Activated CD4-positive, CD25-positive, alpha-beta regulatory T cell treated with anti-CD3 and anti-CD28 coated beads, Interleukin-2, amount 50 U/mL, for 72 hours (primary cell): ENCODE measurements at places on chromosomes 16 and 17.

- DNase-seq, result peak; percentile 56
Observed at GRCh38 chr17:43917348-43918025, 10.2 kb upstream of the MPP2 start.

GRCh38 chr17:41717408-41718286 lies 5.5 kb downstream of the GAST start:
- DNase-seq, result no peak

- DNase-seq, result no peak
Observed at GRCh38 chr17:7959503-7960253, 27.7 kb downstream of the CNTROB start.

- DNase-seq, result no peak
Observed at GRCh38 chr17:55926276-55926990, 175.6 kb downstream of the PCTP start.

DNA sequence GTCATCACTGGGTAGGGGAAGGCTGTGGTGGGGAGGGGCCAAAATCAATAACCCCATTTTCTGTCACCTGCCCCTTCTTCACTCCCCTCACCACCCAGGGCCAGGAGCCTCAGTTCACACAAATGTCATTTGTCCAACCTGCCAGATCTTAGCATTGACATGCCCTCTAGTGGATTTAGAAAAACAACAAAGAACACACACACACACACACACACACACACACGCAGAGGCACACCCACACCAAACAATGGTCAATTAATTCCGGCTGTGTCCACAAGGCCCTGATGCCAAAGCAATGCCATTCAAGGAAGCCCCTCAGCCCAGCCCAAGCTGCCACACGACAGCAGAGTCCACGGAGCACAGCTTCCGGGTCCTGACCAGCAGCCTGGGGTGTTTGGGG lies 68.4 kb downstream of the NOG start:
- no peak for DNase-seq

DNA sequence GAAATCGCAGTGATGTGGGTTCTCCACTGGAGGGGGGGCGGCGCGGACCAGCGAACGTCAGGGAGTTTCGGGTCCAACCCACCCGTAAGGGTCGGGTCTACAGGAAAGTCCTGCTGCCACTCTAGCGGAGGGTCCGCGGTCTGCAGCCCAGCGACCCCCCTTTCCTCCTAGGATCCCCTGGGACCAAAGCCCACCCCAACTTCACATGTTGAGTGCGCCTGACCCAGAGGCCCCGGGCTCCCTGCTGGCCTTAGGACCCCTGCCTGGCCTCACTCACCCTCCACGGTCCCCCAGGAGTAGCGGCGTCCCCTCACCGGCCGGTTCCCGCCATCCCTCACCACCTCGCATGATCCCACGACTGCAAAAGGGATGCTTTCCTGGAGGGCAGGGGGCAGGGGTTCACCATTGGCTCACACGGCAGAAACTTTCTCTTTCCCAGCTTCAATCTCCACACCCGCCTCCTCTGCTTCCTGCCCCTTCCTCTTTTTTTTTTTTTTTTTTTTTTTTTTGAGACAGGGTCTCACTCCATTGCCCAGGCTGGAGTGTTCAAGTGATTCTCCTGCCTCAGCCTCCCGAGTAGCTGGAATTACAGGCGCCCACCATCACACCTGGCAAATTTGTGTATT lies 3.1 kb downstream of the SEPTIN1 start:
- no peak for DNase-seq

DNA sequence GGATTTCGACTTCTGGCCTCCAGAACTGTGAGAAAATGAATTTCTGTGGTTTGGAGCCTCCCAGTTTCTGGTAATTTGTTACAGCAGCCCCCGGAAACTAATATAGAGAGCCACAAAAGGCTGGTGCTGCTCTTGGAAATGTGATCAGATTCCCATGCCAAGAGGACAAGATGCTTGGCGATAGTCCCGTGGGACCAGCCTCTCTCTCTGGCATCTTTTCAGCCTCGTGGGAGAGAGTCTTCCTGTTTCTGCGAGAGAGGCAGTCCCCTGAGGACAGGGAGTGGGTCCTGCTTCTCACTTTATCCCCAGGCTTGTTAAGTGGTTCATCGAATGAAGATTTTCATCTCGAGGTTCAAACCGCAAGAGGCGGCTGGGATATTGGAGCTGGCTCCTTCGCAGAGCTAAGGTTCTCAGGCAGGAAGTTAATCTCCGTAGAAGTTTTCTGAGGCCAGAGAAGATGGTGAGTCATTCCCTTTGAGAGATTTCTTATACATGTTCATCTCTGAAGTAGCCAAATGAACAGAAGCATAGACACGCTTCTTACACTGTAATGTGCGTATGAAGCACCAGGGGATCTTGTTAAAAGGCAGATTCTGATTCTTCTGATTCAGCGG lies 211.6 kb upstream of the SDK2 start:
- DNase-seq, result no peak

DNA sequence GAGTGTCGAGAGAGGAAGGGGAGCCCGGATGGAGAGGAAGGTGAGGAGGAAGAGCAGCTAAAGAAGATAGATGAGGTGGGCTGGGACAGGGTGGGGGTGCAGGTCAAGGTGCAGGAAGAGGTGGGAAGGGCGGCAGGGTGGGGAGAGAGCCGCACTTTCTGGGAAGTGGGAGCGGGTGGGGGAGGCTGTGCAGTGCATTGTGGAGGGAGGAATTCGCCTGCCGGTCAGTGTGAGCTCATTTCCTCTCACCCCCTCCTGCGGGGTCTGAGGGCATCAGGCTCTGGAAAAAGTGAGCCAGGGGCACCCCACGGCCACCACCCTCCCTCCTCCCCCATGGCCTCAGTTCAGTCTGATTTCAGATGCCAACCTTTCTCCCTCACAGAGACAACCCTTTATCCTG lies 2.5 kb upstream of the ARHGAP23 start:
- no peak for DNase-seq

- DNase-seq, result no peak
Observed at GRCh38 chr17:20174588-20175265, 165.6 kb downstream of the SPECC1 start.

DNA sequence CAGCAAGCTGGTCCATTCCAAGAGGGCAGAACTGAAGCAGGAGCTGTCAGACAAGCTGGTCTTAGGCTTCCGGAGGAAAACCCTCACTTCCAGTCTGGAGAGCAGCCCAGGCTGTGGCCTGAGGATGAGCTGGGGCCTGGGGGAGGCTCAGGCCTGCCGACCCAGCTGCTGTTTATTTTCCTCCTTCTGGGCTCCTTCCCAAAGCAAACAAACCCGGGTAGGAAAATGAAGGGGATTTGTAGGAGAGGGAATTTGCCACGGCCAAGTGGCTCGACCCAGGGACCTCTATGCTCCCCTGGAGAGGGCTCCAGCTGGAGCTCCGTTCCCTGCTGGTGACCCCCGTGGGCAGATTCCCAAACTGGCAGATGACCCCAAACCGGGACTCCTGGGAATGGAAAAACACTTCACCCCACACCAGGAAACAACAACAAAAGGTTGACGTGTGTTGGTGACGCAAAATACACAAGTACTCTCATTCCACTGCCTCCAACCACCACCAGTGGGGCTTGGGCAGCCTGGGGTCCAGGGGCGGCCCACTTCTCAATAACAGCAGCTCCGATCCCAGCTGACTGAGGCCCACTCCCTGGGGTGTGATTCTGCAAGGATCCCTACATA lies 8.8 kb downstream of the JUP start:
- no peak for DNase-seq

GRCh38 chr16:87351320-87351698 lies 32.3 kb downstream of the FBXO31 start:
- no peak for DNase-seq

DNA sequence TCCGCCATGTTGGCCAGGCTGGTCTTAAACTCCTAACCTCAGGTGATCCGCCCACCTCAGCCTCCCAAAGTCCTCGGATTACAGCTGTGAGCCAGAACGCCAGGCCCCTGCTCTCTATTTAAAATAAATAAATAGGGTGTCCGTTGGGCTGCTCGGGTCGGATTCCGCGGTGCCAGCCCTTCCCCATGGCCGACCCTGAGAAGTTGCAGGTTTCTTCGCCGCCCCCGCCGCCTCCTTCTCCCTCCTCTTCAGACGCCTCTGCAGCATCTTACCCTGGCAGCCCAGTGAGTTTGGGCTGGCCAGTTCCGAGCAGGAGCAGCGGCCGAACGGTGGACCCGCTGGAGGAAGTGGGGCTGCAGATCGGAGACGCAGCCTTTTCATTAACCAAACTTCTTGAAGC lies 1.7 kb upstream of the LUC7L start:
- DNase-seq, result no peak

DNA sequence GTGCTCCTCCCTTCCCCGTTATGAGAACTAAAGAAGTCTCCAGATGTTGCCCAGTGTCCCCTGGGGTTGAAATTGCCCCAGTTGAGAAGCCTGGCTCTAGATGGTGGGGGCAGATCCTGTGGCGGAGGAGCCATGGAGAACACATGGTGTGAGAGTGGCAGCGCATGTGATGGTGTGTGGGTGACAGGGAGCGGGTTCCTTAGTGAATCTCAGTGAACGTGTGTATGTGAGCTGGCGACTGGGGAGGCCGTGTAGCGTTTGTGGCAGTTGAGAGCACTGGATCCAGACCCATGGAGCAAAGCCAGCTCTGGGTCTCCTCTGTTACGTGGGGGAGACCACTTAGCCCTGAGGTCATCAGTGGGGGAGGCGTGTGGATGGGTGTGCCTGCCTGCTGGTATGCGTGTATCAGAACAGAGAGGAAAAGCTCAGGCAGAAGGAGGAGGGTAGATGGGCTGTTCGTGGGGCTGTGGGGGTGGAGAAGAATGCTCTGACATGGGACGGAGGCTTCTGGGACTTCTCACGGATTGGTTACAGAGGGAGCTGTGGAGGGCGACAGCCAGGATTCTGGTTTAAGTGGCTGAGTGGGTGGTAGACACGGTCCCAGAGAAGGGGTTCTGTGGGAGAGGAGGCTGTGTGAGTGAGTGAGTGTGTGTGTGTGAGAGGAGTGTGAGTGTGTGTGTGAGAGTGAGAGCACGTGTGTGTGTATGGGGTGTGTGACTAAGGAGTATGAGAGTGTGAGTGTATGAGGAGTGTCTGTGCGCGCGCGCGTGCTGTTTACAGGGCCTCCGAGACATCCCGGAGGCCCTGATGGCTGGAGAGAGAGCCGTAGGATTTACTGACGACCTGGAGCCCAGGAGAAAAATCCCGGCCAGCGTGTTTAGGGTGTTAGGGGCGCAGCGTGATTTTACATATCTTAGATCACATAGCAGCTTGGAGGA lies 193.8 kb downstream of the SNX29 start:
- no peak for DNase-seq

GRCh38 chr16:78727536-78727935 lies 628.1 kb downstream of the WWOX start:
- DNase-seq, result no peak

- peak; percentile 80 for DNase-seq
Observed at GRCh38 chr17:28743243-28744103, at the start of gene TRAF4. TSS of gene TRAF4 (plus strand) at chr17:28744011. CDS start at chr17:28744113, 102 bp downstream.

- DNase-seq, result no peak
Observed at GRCh38 chr17:51439395-51440229, 179.3 kb downstream of the UTP18 start.

DNA sequence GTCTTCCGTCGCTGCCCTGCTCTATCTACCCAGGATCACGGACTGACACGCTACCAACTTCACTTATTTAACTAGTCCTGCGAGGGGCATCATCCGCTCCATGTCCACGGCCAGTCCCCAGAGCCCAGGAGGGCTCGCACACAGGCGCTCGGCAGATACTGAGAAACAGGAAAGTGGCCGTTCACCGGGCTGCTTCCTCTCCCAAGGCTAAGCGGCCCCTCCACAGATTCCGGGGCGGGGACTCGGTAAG lies 388 bp downstream of the OXLD1 start:
- DNase-seq, result no peak

GRCh38 chr17:8100763-8101162 lies 13.2 kb upstream of the ALOX12B start:
- no peak for DNase-seq

DNA sequence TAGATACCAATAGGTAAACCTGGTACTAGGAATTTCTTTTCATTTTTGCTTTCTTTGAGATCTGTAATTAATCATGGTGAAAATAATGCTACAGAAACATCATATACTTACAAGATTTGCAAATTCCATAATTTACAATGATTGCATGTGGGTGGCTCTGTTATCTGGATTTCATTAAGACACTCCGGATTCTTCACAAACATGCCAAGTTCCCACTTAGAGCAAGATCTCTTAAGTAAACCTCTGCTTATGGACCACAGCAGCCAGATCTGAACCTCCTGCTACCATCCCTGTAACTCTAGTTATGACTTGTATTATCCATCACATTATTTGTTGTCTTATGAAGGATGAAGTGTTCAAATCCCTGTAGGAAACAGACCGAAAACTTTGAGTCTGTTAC lies 424.7 kb downstream of the CDH13 start:
- no peak for DNase-seq

- DNase-seq, result peak; percentile 74
Observed at GRCh38 chr16:24539850-24540601, 660 bp downstream of the RBBP6 start.

DNA sequence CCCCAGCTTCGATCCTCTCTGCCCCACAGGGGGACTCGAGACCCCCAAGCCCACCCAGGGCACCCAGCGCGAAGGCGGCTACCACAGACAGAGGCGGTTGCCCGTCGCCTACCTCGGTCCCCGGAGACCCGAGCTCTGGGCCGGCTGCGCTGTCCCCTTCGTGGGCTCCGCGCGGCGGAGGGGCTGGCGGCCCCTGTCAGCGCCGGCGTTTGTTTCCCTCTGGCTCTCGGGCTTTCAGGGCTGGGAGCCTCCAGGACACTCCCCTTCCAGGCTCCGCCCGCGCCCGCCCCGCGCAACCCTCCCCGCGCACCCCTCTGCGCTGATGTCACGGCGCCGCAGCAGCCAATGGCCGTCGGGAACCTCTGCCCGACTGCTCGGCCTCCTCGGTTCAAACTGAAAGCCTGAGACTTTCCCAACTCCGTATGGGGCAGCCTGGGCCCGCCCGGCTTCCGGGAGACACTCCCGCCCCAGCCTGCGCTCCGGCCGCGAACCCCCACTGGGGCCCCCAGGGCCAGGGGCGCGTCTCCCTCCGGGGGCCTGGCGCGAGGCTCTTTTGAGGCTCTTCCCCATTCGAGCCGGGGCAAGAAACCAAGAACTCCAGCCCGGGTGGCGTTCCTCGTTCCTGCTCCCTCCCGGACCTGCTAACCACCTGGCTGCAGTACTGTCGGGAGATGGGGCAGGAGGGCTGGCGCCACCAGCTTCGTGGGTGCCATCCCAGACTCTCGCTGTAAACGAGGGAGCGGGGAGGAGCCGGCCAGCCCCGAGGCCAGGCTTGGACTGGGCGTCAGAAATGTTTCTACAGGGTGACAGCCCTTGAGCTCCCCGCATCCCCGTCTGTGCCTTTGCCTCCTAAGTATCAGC lies at the start of gene CDC42EP4:
Gene CDC42EP4, minus strand, starts transcription at position 221 of the 861 bp plus-strand sequence. CDS start 25,501 bp downstream, outside the sequence.
- DNase-seq, result peak; percentile 78

DNA sequence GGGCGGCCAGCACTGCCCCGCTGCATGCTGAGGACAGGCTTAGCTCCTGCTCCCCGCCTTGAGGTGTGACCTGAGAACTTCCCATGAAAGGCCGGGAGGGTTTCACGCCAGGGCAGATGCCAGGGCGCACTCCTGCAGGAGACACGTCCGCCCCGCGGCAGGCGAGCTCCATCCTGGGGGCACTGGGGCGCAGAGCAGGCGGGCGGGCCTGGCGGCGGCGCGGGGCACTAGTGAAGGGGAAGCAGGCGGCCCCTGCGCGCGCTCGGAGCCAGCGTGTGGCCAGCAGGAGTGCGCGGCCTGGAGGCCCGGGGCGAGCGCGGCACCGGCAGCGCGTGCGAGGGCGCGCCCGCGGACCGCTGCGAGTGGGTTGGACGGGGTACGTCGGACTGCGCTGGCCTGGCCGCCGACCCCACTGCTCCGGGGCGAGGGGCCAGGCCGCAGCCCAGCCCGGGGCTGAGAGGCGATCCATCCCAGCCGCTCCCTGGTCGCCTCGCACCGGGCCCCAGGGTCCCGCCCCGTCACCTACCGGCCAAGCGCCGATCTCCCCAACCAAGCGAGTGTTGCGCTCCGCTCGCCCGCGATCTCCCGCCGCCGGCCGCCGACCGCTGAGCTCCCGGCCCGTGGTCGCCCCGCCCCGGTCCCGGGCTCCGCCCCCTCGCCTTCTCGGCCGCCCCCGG lies at the start of gene MAP3K14:
Gene MAP3K14, minus strand, starts transcription at position 587 of the 677 bp plus-strand sequence. CDS start 26,275 bp downstream, outside the sequence.
- peak; percentile 72 for DNase-seq
